Ascending aorta (tissue), 2 donors: ENCODE measurements at places on chromosomes 5 and 9. TPM values are rescaled to one million over a fixed set of nuclear protein-coding genes. Genes with fewer than 3 reads are reported as not detected.

- DNase-seq, result no peak
Observed at GRCh38 chr5:137113939-137114338, 385.2 kb downstream of the SPOCK1 start.

DNA sequence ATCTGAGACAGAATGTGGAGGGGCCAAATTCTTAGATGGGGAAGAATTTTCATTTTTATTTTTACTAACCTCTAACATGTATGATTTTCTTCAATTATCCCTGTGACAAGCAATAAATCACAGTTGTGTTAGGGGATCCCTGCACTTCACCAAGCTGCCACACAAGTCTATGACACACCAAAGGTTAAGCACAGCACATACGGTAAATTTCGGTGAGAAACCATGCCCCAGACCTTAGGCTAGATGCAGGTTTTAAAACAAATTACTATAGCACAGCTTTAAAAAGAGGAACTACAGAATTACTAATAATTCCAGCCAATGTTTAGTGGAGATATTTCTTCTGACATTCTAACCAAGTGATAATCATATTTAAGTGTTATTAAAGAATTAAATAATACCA is 175.7 kb upstream of the RORB start:
- DNase-seq, result no peak

DNA sequence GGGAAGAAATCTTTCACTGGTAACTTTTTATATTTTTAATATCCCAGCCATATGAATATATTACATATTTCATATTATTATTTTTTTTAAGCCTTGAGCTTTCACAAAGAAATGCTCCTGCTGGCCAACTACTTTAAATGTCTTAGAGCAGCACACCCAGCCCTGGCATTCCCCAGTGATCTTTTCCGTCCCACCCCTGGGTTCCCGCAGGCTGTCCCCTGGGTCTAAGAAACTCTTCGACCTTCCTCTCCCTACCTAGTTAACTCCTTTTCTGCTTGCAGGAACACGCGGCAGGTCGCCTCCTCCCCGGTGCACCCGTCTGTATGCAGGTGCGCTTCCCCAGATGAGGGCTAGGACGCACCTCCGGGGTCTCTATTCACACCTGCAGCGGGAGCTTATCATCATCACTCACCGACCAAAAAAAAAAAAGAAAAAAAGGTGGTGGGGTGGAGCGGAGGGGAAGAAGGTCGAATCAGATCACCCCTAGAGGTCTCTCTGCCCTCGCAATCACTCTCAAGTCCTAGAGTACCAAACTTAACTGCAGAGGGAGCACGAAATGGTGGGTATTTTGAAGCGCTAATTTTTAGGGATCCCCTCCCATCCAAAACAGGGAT is 696 bp downstream of the ZFP62 start:
- no peak for DNase-seq

GRCh38 chr5:181134259-181134658 is 3.3 kb upstream of the OR2V1 start:
- no peak for DNase-seq

GRCh38 chr5:167352801-167353200 is 938.6 kb upstream of the WWC1 start:
- DNase-seq, result no peak

Gene PCDHB3
- 1.1 TPM for total RNA-seq

Gene ITGA1
- 42.7 TPM for total RNA-seq
